ENCODE measurements at places on chromosomes 5 and 9.
A peak's percentile ranks its signal among the peaks of the same experiment; 100 is the strongest.

DNA sequence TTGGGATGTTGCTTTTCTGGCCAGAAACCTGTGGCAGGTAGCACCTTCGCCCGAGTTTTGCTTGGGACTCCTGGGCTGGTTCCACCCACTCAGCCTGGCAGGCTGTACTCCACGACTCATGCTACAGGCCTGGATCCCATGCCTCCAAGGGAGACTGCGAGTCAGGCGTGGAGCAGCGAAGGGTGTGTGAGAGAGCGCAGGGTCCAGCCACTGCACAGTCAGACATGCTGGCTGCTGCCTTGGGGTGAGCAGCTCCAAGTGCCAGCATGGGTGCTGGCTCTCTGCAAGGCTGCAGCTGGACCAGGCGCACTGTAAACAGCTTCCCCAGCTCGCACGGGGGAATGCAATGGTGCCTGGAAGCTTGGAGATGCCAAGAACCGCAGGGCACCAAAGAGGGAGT is 249.6 kb upstream of the EDIL3 start:
- no peak for DNase-seq

GRCh38 chr9:13807118-13807517 is 506.8 kb downstream of the NFIB start:
- DNase-seq, result no peak

DNA sequence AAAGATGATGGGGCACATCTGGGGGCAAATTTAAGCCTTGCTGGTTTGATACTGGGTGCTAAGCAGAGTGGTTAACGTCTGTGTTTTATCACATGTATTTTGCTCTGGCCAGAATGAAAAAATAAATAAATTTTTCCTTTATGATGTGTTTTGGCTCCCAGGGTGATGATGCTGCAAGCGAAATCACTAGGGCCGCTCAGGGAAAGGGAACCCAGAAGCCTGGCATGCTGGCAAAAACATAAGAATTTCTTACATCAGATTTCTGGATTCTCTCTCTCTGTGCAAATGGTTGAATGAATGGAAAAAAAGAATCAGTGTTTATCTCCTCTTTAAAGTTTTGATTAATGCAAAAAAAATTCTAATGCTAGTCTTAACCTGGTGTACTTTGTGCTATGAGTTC is 1975.2 kb upstream of the C9orf72 start:
- no peak for DNase-seq

GRCh38 chr9:34185778-34186551 is 7.1 kb downstream of the UBAP1 start:
- DNase-seq, result peak; percentile 63

DNA sequence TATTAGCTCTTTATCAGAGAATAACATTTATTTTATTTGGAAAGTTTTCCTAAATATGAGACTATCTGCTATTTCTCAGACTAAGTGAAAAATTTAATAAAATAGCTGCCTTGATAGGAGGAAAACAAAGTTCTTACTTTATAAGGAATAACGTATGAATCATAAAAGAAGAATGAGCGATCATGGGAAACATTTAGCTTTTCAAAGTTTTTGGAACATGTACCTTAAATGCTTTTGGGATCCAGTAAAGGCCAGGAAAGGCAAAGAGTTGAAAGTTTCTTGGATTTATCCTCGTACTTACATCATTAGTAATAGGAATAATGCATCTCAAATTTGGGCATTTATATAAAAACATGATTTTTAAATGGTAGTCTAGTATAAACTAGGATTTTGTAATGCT is 19.4 kb downstream of the OGN start:
- DNase-seq, result no peak

DNA sequence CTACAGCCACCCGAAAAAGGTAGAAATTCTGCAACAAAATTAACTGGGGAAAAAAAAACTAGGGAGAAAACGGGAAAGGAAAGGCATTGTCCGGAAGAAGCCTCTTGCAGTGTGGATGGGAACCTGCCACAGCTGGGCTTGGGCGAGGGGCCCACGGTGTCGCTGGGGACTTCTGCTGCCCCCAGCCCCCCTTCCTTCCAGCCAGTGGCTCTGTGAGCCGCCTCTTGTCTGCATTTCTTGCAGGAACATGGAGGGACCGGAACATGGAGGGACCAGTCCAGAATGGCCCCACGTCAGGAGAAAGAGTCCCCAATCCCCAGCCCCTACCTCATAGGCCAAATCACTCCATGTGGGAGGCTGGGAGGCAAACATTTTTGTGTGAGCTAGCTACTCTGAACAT is 36.9 kb upstream of the EXOC3 start:
- no peak for DNase-seq

- DNase-seq, result peak; percentile 39
These were observed 11.0 kb upstream of the ERMP1 start for GRCh38 chr9:5843794-5844471.

DNA sequence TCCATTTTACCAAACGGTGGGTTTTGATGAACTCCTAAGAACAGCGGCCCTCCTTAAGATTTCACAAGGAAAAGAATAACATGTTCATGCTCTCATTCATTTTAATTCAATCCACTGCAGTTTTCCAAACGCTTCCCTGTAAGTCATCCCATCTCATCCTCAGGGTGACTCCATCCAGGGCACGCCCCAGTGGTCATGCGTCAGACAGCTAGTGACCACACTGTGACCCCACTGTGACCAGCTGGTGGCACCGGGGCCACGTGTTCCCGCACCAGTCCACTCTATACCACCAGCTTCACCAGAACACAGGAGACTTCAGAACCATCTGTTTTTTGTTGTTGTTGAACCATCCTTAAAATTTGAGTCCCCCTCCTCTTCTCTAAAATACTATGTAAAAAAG is 14.3 kb downstream of the ATPSCKMT start:
- DNase-seq, result no peak

DNA sequence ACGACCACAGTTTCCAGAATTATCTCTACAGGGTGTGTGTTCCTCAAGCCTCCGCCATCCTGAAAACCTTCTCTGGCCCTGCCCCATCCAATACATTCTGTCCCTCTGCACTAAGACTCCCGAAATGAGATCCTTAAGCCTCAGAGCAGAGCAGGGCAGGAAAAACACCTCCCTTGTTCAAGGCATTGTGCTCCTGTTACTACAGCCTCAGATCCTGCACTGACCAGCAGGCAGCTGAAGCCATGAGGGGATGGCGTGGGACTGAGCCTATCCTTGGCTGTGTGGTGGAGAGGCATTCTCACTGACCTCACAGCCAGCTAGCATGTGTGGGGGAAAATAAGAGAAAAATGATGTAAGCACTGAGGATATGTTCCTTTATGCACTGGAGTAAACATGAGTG is 106.7 kb upstream of the PHYKPL start:
- DNase-seq, result no peak

GRCh38 chr5:41885286-41885685 is 15.1 kb upstream of the OXCT1 start:
- DNase-seq, result no peak

GRCh38 chr9:135247227-135247930 is 159.9 kb downstream of the OLFM1 start:
- no peak for DNase-seq

- DNase-seq, result no peak
These were observed 290.5 kb downstream of the CCDC171 start for GRCh38 chr9:15843316-15843715.

- peak; percentile 56 for DNase-seq
These were observed 54.7 kb downstream of the DPYSL3 start for GRCh38 chr5:147454996-147455677.

DNA sequence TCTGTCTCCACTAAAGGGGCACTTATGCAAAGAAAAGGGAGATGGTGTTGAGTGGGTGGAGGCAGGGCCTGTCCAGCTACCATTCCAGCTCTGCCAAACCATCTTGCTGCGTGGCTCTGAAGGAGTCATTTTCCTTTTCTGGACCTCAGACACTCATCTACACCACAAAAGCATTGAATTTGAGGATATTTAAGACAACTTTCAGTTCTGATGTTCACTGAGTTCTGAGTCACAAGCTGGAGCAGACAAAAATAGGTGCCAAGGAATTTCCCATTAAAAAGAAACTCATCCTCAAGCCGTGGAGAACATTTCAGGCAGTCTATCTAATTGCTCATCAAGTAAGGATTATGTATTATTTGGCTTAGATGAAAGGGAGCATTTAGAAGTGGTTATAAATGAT is 195.0 kb upstream of the TBC1D2 start:
- no peak for DNase-seq

GRCh38 chr9:135108831-135109510 is 21.5 kb downstream of the OLFM1 start:
- no peak for DNase-seq

- peak; percentile 90 for DNase-seq
These were observed 75.5 kb downstream of the PHAX start for GRCh38 chr5:126676195-126676624.

DNA sequence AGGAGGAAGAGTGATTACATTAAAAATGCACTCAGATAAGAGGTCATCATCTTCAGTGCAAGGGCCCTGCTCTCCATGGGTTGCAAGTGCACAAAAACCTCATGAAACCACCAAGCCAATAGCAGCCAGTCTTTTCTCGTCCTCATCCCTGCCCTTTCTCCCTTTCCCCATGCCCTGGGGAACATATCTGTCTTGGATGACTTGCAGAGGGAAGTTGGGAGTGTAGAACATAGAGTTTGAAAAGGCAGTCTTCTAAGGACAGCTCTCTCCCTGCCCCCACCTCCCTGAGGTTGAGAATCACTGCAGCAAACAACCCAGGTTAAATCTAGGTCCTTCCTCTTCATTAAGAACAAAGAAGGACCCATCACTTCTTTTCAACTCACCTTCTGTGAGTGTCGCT is 22.0 kb downstream of the DDX31 start:
- no peak for DNase-seq

- DNase-seq, result no peak
These were observed 91.8 kb upstream of the DMRTA1 start for GRCh38 chr9:22354699-22355384.

- DNase-seq, result no peak
These were observed 4.1 kb downstream of the MRPL36 start for GRCh38 chr5:1795506-1795905.

DNA sequence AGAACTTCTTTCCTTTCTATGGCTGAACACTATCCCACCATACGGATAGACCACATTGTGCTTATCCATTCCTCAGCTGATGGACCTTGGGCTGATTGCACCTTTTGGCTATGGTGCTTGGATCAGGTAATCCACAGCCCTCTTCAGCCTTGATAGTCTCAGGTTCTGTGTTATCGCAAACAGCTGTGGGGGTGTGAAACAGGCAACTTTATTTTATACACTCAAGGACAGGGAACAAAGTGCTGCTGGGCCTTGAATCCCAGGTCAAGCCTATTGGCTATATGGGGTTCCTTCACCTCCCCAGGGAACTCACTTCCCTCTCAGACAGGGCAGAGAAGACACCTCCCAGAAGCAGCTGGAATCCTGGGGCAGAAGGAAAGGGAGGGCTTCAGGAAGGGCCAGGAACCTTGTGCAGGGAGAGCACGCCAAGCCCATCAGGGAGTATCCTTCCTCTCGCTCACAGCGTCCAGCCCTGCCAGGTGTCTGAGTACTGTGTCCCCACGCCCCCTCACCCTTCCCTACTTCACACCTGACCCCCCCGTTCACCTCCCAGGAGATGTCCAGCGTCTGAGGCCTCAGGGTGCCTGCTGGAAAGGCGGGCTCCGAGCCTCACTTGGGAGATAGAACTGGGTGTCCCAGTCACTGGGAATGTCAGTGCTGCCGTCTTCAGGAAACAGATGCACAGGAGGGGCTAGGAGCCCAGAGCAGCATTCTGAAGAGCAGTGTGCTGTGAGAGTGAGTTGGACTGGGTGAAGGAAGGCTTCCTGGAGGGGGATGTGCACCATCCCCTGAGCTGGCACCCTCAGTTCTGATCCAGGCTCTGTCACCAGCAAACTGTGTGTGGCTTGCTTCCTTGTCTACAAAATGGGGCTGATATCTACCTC is 32.8 kb downstream of the AFAP1L1 start:
- DNase-seq, result peak; percentile 16

GRCh38 chr5:110460837-110461236 is 265.6 kb downstream of the TMEM232 start:
- no peak for DNase-seq

DNA sequence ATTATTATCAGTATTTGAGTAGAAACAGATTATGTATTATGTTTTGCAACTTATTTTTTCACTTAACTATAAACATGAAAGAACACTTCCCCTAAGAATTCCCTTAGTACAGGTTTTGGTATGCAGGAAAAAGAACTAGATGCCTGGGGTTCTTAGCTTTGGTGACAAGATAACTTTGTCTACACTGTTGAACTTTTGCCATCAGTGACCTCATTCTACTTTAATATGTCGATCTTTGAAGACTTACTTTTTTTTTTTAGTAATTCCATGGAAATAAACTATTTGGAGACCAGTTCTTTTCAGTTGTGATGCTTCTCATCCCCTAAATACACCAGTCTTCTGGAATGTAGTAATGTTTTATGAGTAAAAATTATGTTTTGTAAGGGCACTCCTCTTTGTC is 34.3 kb downstream of the ZNF462 start:
- DNase-seq, result no peak

- DNase-seq, result no peak
These were observed 13.8 kb downstream of the LEAP2 start for GRCh38 chr5:132887283-132887682.

DNA sequence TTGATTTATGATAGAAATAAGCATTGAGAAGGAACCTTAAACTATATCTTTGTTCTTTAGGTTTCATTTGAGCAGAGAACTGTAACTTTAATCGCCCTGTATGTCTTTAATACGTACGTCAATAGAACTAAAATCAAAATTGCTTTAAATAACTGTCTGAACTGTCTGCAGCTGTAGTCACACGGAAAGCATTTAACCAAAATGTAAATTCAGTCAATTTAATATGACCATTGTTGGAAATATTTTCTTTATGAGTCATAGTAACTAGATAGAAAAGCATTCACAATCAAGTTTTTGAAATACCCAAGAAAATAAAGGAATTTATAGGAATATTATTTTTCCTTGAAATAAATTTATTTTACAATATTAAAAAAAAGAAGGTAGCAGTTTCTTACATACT is 157.1 kb upstream of the CDH6 start:
- DNase-seq, result no peak

DNA sequence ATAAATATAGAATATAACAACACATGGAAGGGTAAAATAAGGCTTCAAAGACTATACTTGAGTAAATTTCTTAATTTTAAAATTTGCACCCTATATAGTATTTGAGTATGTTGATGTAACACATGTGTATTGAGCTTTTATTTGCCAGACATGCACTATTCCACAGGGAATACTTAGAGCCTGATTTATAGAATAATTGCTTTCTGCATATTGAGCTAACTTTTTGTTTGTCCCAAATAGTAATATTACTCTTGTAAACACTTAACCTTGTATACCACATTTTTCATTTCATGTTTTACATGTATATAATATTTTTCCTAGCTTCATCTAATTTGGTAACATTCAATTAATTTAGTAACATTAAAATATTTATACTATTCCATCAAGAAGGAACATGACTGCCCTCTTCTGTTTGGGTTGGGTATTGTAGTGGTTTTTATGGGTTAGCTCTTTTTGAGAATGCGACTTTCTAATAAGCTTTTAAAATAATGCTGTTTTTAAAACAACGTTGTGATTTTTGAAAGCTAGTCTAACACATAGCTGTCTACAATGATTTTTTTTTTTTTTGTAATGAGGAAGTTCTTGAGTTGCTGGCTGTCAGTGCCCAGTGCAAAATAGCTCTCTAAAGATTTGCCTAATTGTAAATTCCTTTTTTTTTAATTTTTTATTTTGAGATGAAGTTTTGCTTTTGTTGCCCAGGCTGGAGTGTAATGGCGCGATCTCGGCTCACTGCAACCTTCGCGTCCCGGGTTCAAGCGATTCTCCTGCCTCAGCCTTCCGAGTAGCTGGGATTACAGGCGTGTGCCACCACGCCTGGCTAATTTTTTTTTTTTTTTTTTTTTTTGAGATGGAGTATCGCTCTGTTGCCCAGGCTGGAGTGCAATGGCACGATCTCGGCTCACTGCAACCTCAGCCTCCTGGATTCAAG is 4.8 kb downstream of the SUB1 start:
- DNase-seq, result peak; percentile 46

- DNase-seq, result no peak
These were observed 23.8 kb upstream of the ALDH1B1 start for GRCh38 chr9:38368731-38369130.
